Endodermal cell (in vitro differentiated cells): ENCODE measurements at places on chromosomes 4 and X. TPM values are rescaled to one million over a fixed set of nuclear protein-coding genes. Genes with fewer than 3 reads are reported as not detected.

Gene ITM2A
- total RNA-seq = 32.4 to 49.4 TPM (median 40.8 TPM) in 3 replicates

Gene CXCL3
- 2.9 and 3.7 TPM in 2 replicates for total RNA-seq

Gene GAB3
- total RNA-seq = 0.13 to 0.17 TPM in 2 of 3 replicates, not detected in the other

Gene UGT8
- total RNA-seq = 4.4 and 4.8 TPM in 2 replicates

Gene RS1
- not detected in 3 replicates for total RNA-seq

Gene FAM9B
- not detected in 3 replicates for total RNA-seq

Gene GPR50
- total RNA-seq = 0.18 to 0.50 TPM (median 0.35 TPM) in 3 replicates

Gene VSIG4
- not detected in 2 replicates for total RNA-seq

Gene POU3F4
- 0.09 and 0.24 TPM in 2 replicates for total RNA-seq

Gene SLC2A9
- 1.9 and 3.0 TPM in 2 replicates for total RNA-seq

Gene ACOT9
- total RNA-seq = 16.1 to 34.6 TPM (median 32.4 TPM) in 3 replicates

Gene CT83
- total RNA-seq = 0.63 and 0.73 TPM in 2 replicates

Gene PTCHD1
- 0.95 to 1.5 TPM (median 1.0 TPM) in 3 replicates for total RNA-seq

Gene BLTP1
- total RNA-seq = 35.5 and 43.0 TPM in 2 replicates

Gene SCML2
- 18.0 to 23.6 TPM (median 22.8 TPM) in 3 replicates for total RNA-seq

Gene FRG2
- total RNA-seq = not detected in 3 replicates

Gene FAM47A
- not detected in 2 replicates for total RNA-seq

Gene CCKAR
- not detected in 3 replicates for total RNA-seq

Gene HPGDS
- not detected in 2 replicates for total RNA-seq

Gene ASB5
- total RNA-seq = 2.8 to 27.4 TPM (median 4.4 TPM) in 3 replicates

Gene STOX2
- total RNA-seq = 12.7 and 13.1 TPM in 2 replicates

Gene TMEM271
- not detected in 3 replicates for total RNA-seq

Gene PLXNA3
- total RNA-seq = 53.1 and 68.8 TPM in 2 replicates

Gene CSAG1
- not detected in 2 replicates for total RNA-seq

Gene ADAM29
- not detected in 2 replicates for total RNA-seq
